ENCODE measurements at places on chromosomes 4 and X. TPM values are rescaled to one million over a fixed set of nuclear protein-coding genes. Genes with fewer than 3 reads are reported as not detected.

HHIP gene
- 4.7 TPM for total RNA-seq

AKAP14 gene
- not detected for total RNA-seq

CXCL3 gene
- 3.3 TPM for total RNA-seq

BRS3 gene
- not detected for total RNA-seq

SYTL5 gene
- total RNA-seq = 3.9 TPM

H2BW2 gene
- not detected for total RNA-seq

FAM241A gene
- 2.5 TPM for total RNA-seq

ALB gene
- 0.66 TPM for total RNA-seq

- no peaks in the 10 kb centered on the region for H3K36me3 ChIP-seq
- H3K27me3 ChIP-seq = no peaks in the 10 kb centered on the region
- no peaks in the 10 kb centered on the region for H3K4me1 ChIP-seq
- no peak overlapping the region for H3K4me3 ChIP-seq
These were observed 44.9 kb downstream of the ZBTB49 start for GRCh38 chr4:4334798-4335520.

DNA sequence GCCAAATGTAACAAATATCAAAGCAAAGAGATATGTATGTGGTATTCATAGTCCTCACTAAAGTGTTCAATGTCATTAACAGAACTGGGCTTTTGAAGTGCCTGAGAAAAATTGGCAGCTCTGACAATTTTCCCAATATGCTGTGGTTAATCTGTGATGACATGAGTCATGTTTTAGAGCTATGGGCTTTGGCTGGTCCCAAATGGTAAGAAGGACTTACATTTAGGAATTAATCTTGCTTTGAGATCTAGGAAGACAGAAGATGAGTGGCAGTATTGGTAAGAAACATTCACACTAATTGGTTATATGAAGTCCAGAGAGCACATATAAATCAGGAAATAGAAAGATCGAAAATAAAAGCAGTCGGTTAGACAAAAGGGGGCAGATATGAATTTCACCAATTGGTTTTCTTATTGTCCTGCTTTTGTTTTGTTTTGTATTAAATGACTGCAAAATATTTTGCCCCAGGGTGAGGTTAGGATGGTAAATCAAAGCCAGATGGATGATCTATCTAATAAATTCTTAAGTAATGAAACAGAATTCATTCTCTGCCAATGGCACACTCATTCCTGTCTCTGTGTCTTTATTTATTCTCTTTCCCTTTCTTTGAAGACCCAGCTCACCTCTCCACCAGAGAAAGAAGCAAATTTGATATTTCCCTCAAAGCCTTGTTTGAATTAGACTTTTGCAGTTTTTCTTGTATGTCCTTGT lies 993.1 kb downstream of the RPA4 start:
- H3K4me3 ChIP-seq = no peak overlapping the region
- H3K27me3 ChIP-seq = no peaks in the 10 kb centered on the region
- H3K27ac ChIP-seq = no peak overlapping the region
- no peaks in the 10 kb centered on the region for H3K4me1 ChIP-seq
- H3K36me3 ChIP-seq = no peaks in the 10 kb centered on the region

GRCh38 chr4:83022724-83023450 lies 12.1 kb upstream of the COPS4 start:
- no peaks in the 10 kb centered on the region for H3K36me3 ChIP-seq
- no peak overlapping the region for H3K27ac ChIP-seq
- no peak overlapping the region for H3K4me3 ChIP-seq

DNA sequence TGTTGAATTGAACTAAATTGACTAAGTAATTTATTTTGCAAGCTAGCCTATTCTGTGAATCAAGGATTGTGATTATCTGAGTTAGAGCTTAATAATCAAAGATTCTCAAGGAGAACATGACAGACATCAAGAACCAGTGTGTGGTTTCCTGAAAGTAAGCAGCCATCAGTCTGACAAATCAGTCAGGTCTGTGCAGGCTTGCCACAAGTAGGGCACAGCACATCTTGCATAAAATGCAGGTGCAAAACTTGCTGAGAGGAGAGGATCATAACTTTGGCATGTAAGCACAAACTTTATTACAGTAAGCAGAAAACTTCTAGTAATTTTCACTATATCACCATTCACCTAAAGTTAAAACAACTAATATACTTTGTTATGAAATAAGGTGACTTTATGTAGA lies 22.5 kb downstream of the FAM241A start:
- no peaks in the 10 kb centered on the region for H3K27me3 ChIP-seq
- no peak for DNase-seq
- no peaks in the 10 kb centered on the region for H3K36me3 ChIP-seq
- H3K4me1 ChIP-seq = no peaks in the 10 kb centered on the region
- H3K4me3 ChIP-seq = no peak overlapping the region

GRCh38 chr4:88792268-88792781 lies 94.7 kb upstream of the NAP1L5 start:
- H3K27ac ChIP-seq = no peak overlapping the region
- H3K36me3 ChIP-seq = peaks cover 25% of the 10 kb centered on the region
- H3K27me3 ChIP-seq = no peaks in the 10 kb centered on the region
- no peaks in the 10 kb centered on the region for H3K4me1 ChIP-seq
- DNase-seq = no peak
- H3K4me3 ChIP-seq = no peak overlapping the region

- H3K4me3 ChIP-seq = no peak overlapping the region
- no peaks in the 10 kb centered on the region for H3K36me3 ChIP-seq
- H3K4me1 ChIP-seq = no peaks in the 10 kb centered on the region
- no peak overlapping the region for H3K27ac ChIP-seq
- H3K27me3 ChIP-seq = no peaks in the 10 kb centered on the region
- DNase-seq = no peak
These were observed 15.6 kb upstream of the DCHS2 start for GRCh38 chr4:154507156-154507555.

- H3K4me3 ChIP-seq = no peak overlapping the region
- no peak overlapping the region for H3K27ac ChIP-seq
- no peaks in the 10 kb centered on the region for H3K36me3 ChIP-seq
These were observed 60.1 kb upstream of the ACSL4 start for GRCh38 chrX:109793191-109793590.

- H3K4me1 ChIP-seq = no peaks in the 10 kb centered on the region
- no peak for DNase-seq
- no peak overlapping the region for H3K4me3 ChIP-seq
- no peaks in the 10 kb centered on the region for H3K36me3 ChIP-seq
- H3K27me3 ChIP-seq = no peaks in the 10 kb centered on the region
- H3K27ac ChIP-seq = no peak overlapping the region
These were observed 20.7 kb downstream of the PAGE5 start for GRCh38 chrX:55240788-55241340.

DNA sequence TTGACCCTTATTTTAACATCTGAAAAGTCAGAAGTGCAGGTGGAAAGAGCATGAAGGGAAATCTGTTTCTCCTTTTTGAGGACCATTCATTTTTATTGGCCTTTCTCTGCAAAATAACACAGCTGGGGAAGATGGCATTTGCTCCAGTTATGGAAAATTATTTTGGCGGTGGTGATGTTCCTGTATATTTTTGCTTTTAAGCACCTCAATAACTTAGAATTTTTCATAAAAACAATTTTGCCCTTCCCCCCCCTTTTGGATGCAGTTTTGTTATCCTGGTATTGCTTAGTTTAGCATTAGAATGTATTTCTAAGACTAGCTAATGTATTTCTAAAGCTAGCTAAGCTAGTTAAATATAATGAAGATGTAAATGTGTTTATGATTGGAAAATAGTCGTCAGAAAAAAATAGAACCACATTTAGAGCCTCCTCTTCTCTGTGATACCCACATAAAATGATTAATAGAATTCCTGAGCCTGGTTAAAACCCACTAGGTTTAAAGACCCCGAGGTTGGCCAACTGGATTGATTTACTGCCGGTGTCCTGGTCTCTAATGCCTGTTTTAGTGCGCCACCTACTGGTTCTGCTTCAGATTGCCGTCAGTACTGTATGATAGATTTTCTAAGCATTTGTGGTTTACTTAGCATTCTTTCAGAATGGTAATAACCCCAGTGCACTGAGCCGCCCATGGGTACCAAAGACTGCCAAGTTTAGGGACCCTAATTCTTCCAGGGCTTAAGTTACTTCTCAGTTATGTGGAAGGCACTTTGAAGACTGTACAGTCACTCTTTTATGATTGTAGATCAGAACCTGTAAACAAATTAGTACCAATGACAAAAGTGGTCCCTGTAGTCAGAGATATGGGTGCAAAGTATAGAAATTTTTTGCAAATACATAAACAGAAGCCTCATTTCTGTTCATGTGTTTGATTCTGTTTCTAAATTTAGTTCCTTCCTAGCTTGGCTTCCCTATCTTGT lies 11.4 kb downstream of the KLF3 start:
- H3K27ac ChIP-seq = peak overlapping the region; percentile 79
- DNase-seq = peak; percentile 88
- no peaks in the 10 kb centered on the region for H3K36me3 ChIP-seq
- H3K27me3 ChIP-seq = no peaks in the 10 kb centered on the region
- H3K4me1 ChIP-seq = peaks cover 24% of the 10 kb centered on the region
- peak overlapping the region; percentile 26 for H3K4me3 ChIP-seq

- DNase-seq = no peak
- H3K27me3 ChIP-seq = no peaks in the 10 kb centered on the region
- H3K36me3 ChIP-seq = no peaks in the 10 kb centered on the region
These were observed 19.2 kb upstream of the SPCS3 start for GRCh38 chr4:176300565-176300964.

GRCh38 chr4:2905544-2905943 lies 57.7 kb downstream of the NOP14 start:
- no peaks in the 10 kb centered on the region for H3K36me3 ChIP-seq
- H3K4me3 ChIP-seq = no peak overlapping the region
- no peak overlapping the region for H3K27ac ChIP-seq
- no peaks in the 10 kb centered on the region for H3K27me3 ChIP-seq
- H3K4me1 ChIP-seq = peaks cover 5% of the 10 kb centered on the region

DNA sequence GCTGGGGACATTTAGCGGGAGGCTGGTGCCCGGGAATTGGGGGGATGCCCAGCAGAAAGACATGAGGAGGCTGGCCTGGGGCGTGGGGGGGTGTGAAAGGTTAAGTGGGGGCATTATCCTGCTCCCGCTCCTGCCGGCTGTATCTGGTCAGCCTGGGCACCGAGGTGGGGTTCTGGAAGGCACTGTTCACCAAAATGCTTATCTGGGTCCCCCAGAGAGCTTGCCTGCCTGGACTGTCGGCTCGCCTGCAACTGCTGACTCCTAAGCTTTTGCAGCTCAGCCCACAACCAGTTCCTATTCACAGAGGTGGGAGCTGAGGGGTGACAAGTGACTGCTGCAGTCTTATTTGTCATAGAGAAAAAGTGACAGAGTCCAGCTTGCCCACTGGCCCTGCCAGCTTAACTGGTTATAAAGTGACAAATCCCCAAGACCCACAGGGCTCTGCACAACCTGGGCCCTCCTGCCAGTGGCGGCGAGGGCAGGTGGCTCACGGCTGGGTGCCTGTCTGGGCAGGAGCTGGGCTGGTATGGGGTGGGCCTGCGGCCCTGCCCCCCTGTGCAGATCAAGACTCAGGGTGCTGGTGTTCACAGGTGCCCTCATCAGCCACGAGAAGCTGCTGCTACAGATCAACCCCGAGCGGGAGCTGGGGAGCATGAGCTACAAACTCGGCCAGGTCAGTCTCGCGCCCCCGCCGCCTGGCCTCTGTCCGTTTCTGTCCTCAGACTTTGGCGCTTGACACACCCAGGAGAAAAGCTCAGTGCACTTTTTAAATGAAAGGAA lies 23.7 kb upstream of the MSANTD1 start:
- no peaks in the 10 kb centered on the region for H3K4me1 ChIP-seq
- DNase-seq = no peak
- no peaks in the 10 kb centered on the region for H3K36me3 ChIP-seq
- H3K27me3 ChIP-seq = no peaks in the 10 kb centered on the region
